ENCODE measurements at places on chromosomes 7 and 10.
A peak's percentile ranks its signal among the peaks of the same experiment; 100 is the strongest.

- no peak for DNase-seq
These were observed 551.8 kb upstream of the NRP1 start for GRCh38 chr10:33886299-33886698.

DNA sequence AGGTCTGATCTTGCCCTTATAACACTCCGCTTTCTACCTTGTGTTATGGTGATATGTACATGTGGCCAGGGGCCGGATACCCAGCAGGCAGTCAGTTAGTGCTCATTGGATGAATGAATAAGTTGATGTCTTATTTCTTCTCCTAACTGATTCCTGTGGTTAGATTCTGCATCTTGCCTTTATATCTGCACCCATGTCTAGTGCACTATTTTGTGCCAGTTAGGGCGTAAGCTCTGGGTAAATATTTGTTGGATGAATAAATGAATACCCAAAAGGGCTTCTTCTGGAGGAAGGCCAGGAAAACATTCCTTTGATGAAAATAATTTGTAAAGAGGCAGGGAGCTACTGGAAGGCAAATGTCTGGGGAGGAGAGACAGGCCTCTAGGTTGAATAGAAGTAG lies 148.2 kb downstream of the CHN2 start:
- DNase-seq, result no peak

DNA sequence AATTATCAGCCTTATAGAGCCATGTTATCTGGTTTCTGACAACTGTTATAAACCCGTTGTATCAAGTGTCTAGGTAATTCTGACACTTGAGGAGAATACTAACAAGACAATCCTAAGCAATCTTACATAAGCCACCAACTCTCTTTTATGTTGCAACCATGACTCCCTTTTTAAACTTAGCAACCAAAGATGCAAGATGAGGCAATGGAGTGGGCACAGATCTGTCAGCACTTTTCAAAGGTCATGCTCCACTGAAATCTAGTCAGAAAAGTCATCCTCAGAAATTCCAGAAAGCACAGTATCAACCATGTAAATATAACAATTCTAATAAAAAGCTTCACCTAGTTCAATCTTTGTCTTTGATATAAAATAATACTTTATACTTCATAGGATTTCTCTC lies 77.0 kb upstream of the SEMA3A start:
- DNase-seq, result peak; percentile 58

DNA sequence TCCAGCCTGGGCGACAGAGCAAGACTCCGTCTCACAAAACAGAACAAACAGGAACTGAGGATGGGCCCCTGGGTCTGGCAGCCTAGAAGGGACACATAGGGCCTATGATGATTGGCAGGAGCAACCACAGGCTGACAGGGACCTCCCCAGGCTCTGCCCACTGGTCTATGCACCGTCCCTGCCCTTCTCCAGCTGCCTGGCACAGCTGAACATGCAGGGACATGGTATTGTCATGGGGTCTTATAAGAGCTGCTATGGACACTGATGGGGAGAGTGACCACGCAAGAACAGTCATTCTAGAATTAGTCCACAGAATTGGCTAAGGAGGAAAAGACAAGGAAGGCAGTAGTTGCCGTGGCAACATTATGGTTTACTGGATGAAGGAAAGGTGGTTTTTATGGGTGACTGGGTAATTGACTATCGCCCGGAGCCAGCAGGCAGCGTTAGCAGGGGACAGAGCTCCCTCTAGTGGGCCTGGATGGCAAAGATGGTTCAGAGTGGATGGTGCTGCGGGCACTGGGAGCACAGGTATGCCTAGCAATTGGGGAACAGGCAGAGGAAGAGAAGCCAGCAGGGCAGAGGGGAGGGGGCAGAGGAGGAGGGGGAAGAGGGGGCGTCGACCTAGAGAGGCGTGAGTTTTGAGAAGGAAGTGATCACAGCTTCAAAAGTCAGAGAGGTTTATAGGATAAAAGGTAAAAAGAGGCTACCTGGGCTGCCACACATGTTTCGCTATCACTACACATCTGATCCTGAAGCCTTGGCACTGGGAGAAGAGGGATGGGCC lies 7.8 kb upstream of the TRIM56 start:
- DNase-seq, result peak; percentile 63

DNA sequence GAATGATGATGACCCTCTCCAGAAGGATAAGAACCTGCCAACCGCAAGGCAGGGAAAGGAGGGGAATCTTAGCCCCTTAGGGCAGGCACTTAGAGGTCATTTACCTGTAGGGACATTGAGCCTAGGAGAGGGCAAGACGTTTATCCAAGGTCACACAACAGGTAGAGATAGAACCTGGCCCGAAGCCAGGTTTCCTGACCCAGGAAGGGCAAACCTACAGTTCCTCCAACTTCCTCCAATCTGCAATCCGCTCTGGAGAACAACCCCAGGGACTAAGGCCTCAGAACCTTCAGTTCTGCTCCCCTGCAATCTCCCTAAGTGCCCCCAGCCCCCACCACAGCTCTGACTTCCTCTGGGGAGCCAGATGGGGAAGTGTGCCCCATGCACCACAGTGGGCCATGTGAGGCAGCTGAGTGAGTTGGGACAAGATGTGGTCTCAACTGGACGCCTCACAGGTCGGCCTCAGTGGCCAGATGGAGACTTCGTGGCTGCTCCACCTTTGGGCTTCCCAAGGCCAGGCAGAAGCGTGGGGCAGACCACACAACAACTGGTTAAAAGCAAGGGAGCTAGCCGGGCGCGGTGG lies 1.4 kb upstream of the PSAP start:
- no peak for DNase-seq

DNA sequence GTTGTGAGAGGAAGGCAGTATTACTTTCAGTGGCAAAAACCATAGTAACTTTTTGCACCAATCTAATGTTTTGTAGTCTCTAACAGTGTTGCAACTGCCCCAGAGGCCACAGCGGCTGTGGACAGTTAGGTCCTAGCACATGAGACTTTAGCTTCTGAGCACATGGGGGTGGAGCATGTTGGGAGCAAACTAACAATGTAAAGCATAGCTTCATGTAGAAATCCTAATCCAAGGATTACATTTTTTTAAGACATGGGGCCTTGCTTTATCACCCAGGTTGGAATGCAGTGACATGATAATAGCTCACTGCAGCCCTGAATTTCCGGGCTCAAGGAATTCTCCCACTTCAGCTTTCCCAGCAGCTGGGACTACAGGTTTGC lies 49.0 kb downstream of the LAMB1 start:
- DNase-seq, result no peak

GRCh38 chr10:113103131-113103840 lies 153.2 kb downstream of the TCF7L2 start:
- DNase-seq, result peak; percentile 31

- DNase-seq, result no peak
These were observed 28.2 kb downstream of the SGPL1 start for GRCh38 chr10:70843776-70844489.

GRCh38 chr10:65319493-65319892 lies 1606.3 kb upstream of the LRRTM3 start:
- no peak for DNase-seq

DNA sequence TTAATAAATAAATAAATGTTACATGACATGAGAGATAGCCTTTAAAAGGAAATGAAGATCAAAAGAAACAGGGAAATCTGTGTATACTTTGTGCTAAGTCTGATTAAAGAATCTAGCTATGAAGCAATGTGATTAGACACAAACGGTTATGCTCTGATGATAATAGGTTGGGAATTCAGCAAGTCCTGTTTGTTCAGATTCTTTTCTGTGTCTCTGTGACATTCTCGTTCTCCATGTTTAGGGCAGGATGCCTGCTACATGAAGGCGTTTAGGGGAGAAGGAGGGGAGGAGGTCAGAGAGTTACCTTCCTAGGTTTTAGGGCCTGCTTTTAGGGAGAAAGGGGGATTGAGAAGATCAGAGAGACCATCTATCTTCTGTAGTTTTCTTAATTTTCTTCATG lies 555.3 kb downstream of the DNAJB9 start:
- no peak for DNase-seq

DNA sequence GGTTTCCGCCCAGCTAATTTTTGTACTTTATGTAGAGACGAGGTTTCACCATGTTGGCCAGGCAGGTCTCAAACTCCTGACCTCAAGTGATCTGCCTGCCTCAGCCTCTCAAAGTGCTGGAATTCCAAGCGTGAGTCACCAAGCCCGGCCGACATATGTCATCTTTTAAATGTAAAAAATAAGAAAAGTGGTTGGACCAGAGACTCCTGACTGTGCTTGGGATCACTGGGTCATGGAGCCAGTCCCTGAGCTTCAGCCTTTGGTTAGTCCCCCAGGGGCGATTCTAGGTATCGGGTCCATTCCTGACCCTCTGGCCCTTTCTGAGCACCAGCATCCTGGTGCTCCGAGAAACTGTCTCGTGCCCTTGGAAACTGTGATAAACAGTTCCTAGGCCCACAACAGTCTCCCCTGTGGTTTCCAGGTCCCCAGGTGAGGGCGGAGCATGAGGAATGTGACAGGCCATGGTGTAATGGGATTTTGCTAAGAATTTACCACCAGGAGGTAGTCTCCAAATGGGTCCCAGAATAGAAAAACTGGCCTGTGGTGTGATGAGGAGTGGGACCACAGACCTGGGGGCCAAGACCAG lies 32.8 kb downstream of the UBTD1 start:
- peak; percentile 74 for DNase-seq

- no peak for DNase-seq
These were observed 16.5 kb upstream of the AOC1 start for GRCh38 chr7:150835702-150836280.

DNA sequence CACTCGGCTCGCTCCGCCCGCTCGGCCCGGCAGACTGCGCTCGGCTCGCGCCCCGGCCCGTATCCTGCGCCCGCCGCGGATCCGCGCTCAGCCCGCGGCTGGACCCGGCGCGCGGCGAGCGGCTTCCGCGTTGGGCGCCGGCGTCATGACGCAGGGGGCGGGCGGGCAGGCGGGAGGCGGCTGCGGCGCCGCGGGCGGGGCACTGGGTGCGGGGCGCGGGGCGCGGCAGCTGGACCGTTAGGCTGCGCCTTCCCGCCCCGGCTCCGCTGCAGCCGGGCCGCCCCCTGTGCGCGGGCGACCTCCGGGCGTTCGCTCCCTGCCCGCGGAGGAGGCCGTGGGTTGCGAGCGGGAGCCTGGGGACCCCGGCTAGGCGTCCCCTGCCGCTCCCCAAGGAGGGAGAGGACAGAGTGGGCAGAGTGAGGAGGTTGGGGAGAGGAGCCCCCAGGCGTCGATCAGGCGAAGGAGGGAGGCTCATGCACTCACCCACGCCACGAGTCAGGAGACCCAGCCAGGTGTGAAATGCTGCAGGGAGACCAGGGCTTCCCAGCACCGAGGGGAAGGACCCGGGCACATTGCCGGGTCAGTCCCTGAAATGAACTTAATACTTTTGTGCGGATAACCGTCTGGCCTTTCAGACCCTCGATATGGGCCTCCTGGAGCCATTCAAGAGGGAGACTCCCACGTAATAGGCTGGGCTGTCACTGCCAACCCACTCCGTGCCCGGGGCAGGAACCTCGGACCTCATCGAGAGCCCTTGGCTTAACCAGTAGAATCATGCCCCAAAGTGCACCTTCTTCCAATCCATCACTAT lies at the start of gene PIP4K2A:
TSS of gene PIP4K2A (minus strand) at position 100 of the 811 bp plus-strand sequence. CDS start 252 bp downstream, outside the sequence.
- DNase-seq, result peak; percentile 76

DNA sequence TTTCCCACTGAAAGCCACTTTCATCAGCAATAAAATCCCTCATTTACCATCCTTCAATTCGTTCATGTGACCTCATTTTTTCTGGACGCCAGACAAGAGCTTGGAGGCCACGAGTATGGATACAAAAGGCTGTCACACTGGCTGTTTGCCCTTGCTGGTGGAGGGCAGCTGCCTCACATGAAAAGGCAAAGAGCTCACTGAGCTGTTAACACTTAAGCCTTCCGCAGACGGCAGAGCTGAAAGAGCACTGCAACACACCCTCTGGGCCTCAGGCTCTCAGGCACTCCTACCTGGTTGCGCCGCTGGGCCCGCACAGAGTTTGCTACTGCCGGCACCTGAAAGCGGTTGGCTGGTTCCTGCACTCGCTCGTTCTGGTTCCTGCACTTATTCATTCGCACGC lies 193.5 kb downstream of the CFTR start:
- DNase-seq, result no peak

DNA sequence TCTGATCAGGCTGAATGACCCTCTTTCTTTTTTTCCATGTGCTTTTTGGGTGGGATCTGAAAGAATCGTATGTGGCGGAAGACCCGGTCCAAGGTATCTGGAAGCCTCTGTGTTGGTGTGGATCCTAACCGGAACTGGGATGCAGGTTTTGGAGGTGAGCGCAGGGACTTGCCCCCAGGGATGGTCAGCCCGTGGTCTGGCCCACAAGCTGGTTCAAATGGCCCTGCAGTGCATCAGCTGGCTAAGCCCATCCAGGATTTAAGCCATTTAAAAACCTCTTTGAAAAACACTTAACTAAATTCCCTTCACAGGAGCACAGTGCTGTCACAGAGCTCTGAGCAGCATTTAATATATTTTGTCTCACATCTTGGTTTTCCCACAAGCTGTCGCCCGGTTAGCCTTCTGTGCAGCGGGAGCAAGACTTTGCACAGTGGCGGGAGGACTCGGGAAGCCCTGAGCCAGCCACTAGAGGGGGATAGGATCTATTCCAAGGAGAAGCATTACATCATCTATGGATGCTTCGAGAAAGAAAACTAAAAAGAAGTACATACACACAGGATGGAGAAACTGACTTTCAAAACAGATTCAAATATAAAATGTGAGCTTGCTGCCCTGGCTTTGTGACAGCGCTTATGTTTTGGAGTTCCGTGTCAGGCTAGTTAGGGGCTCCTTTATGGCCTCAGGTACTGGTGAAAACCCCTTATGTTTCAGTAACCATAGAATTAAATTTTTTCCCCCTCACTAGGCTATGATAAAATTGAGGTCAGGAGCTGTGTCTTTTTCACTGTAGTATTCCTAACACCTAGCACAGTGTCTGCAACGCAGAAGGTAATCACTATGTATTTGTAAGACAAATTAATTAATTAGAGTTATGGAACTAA lies 11.3 kb downstream of the CPA2 start:
- DNase-seq, result peak; percentile 79

GRCh38 chr7:99371376-99371920 lies 3.1 kb upstream of the ARPC1B start:
- DNase-seq, result no peak

DNA sequence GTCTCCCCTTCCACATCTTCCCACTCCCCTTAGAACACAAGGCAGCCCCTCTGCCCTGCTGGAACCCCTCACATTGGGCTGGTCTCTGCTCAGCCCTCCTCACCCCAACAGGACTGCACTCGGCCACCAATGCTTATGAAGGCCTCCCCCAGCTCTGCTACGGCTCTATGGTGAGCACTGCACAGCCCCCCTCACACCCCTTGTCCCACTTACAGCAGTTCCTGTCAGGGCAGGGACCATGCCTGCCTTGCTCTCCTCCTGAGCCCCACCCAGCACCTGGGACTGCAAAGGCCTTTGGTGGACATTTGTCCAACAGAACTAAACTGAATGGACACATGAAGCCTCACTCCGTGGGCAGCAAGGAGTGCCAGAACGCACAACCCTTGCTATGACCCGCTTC lies 171.9 kb downstream of the GRID1 start:
- DNase-seq, result no peak

GRCh38 chr7:155313096-155313495 lies 15.4 kb downstream of the INSIG1 start:
- DNase-seq, result no peak

DNA sequence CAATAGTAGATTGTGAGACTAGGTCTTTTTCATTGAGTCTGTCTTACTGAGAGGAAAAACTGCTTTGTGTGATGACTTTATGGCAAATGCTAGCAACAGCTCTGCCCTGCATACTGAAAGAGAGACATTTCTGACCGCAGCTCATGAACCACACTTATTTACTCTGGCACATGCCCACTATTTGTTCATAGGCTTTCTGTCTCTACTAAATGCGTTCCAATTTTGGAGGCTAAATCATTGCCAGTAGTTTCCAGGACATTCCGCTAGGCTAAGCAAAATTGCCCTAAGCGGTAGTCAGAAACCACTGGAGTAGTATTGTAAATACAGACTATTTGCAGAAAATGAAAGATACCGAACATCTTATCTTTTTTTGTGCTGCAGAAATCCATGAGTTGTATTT lies 55.6 kb upstream of the DLX6 start:
- DNase-seq, result peak; percentile 6
